Right forelimb (tissue), 1 donor: ENCODE measurements at places on chromosomes 1 and 21.

- no peak for DNase-seq
These were observed 85.4 kb downstream of the CEP350 start for GRCh38 chr1:180040034-180040433.

DNA sequence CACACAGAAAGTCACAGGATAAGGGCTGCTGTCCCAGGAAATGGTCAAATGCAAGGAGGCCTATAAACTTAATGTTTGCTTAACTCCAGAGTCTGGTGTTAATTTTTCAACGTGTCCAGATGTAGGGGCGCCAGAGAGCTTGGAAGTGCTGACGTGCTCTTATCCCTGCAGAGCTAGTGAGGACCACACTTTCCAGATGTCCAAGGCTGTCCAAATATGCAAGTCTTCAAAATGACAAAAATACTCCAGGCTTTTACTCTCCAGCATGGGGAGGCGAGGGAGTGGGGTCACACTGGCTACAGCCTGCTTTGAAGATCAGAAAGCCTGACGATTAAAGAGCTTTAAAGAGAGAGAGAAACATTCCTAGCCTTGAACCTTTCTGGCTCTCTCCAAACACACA lies 57.6 kb downstream of the ABCA4 start:
- peak; percentile 70 for DNase-seq

DNA sequence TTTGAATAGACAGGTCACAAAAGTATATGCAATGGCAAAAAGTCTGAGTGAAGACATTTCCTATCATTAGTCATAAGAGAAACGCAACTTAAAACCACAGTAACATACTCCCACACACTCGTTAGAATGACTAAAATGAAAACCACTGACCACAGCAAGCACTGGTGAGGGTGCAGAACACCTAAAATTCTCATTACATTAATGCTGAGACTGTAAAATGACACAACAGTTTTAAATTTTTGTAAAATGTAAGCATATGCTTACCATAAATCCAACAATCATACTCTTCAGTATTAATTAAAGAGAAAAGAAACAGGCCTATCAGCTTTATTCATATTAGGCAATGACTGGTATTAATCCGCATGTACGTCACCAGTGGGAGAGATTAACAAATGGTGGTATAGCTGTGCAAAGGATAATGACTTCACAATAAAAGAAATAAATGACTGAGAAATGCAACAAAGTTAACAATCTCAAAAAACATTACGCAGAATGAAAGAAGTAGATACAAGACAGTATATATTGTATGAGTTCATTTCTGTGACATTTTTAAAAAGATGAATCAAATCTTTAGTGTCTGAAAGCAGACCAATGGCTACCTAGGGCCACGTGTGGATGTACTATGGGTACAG lies 253.5 kb downstream of the AKT3 start:
- DNase-seq, result no peak

GRCh38 chr1:157091668-157092273 lies 7.8 kb downstream of the ETV3L start:
- no peak for DNase-seq

- DNase-seq, result no peak
These were observed 56.7 kb upstream of the NTPCR start for GRCh38 chr1:232893481-232894313.

DNA sequence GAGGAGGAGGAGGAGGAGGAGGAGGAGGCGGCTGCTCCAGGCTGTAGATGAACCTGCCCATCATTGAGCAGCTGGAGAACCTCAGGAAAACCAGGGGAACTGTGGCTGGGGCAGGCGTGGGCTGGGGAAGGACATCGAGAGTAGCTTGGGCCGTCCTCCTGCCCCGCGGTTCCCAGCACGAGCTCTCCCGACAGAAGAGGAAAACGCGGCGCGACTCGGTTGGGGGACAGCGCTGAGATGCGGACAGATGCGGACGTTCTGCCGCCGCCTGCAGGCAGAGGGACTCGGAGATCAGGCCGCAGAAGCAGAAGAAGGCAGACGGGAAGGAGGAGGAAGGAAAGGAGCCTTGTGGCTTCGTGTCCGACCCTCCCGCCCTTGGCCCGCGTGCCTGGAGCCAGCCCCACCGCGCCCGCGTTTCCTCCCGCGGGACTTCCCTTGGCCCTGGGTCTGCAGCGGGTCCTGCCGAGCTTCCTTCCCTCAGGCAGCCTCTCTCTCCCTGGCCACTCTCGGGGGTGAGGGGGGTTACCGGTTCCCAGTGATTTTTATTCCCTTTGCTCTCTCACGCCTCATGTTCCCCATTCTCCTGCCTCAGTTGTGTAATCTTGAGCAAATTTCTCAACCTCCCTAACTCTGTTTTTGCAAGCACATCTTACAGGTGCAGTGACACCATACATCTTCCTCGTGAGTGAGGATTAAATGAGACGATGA lies 1.7 kb upstream of the TNFRSF9 start:
- DNase-seq, result peak; percentile 76
